OCI-M1 (cell line): ENCODE measurements at places on chromosomes 13 and 19.
A peak's percentile ranks its signal among the peaks of the same experiment; 100 is the strongest.

- no peak for DNase-seq
Observed at GRCh38 chr13:25930653-25931052, 121.2 kb downstream of the SHISA2 start.

- no peak for DNase-seq
Observed at GRCh38 chr19:51434456-51434855, 17.0 kb upstream of the SIGLEC10 start.

DNA sequence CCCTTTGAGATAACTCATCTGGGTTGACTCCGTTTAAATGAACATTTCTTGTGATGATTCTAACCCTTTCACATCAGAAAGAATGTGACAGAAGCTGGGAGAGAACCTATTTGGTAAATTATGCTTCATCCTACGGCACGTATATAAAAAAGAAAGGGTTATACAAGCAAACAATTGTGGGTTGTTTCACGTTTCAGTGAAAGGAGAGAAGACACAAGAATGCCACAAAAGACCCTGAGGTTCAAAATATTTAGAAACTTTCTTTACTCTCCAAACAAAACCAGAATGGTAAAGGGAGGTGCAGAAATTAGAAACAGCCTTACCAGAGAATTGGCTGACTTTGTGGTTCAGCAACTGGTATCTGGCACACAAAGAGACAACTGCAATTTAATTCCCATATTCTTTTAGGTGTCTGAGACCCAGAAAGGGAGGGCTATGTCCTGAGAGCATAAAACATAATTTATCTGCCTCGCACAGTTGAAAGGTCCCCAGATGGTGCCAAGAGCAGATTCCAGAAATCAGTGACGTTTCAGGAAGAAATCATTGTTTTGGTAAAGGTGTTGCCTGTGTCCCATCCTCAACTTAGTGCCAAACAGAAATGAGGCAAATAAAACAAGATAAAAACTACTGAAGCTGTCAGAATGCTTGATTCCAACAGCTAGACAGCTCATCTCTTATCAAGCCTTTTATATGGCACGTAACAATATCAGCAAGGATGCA is 361.4 kb downstream of the EFNB2 start:
- DNase-seq: no peak

DNA sequence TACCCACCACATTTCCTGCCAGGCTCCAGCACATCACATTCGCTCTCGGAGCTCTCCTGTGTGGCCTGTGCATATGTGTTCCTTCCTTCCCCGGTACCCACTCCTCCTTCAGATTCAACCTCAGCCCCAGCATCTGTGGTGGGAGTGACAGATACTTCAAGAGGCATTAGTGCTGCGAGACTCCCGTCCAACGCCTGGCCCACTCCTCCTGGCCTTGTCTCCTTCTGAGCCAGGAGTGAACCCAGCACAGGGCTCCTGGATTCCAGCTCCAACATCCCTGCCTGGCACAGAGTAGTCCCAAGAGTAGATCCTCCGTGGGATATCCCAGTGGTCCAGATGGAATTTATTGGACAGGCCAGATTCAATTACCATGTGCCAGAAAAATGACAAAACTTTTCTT is 55.9 kb downstream of the SACS start:
- no peak for DNase-seq

- peak; percentile 80 for DNase-seq
Observed at GRCh38 chr19:40592170-40592569, 9.0 kb upstream of the LTBP4 start.

DNA sequence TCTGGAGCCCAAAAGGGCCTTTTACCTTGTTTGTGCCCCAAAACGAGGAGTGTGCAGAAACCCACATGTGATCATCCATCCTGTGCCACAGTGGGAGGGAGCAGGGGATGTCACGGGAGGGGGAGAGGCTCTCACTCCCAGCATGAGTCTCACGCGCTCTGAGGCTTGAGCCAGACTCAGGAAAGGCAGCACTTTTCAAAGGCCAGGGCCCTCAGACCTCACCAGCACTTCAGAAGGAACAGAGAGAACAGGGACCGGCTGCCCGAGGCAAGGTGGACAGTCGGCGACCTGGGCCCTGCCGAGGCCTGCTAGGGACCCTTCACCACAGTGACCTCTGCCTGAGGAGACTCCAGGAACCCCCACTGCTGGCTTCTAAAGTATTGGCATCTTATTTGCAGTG is 71.7 kb upstream of the WASF3 start:
- DNase-seq: no peak

GRCh38 chr13:46948338-46948737 is 51.5 kb upstream of the HTR2A start:
- DNase-seq: no peak

DNA sequence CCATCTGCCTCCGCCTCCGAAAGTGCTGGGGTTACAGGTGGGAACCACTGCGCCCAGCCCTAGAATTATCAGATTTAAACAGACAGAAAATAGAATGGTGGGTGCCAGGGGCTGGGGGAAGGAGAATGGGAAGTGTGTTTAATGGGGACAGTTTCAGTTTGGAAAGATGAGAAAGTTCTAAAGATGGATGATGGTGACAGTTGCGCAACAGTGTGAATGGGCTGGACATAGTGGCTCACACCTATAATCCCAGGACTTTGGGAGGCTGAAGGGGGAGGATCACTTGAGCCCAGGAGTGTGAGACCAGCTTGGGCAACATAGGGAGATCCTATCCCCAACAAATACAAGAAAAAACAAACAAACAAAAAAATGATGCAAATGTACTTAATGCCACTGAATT is 15.9 kb downstream of the KANK2 start:
- DNase-seq: peak; percentile 45

DNA sequence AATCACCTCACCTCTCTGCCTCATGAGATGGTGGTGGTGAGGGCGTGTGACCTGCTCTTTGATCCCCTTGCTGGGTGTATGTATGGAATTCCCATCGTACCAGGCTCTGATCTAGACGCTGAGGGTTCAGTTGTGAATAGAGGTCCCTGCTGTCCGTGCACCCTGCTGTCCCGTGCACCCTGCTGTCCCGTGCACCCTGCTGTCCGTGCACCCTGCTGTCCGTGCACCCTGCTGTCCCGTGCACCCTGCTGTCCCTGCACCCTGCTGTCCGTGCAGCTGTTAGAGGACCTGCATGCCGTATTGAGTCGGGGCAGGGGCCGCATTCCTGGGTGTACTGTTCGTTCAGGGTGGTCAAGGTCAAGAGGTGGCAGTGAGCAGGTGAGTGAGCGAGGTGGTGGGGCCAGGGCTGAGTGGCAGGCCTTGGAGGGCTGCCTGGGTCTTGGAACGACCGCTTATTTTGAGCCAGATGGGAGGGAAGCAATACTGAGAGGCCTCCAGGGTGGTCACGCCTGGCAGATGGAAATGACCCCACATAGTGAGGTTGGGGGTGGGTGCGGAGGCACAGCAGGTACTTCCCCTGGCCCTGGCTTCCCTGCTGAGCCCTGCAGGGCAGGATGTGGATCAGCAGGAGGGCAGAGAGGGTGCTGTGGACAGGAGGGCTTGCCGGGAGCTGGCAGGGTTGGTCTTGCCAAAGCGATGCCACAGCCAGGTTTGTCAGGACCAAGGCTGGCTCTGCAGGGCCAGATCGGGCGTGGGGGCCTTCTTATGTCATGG is 4.6 kb upstream of the EPN1 start:
- DNase-seq: no peak

- DNase-seq: no peak
Observed at GRCh38 chr13:57665481-57665880, 33.9 kb downstream of the PCDH17 start.
